Choroid plexus epithelial cell (primary cell): ENCODE measurements at places on chromosomes 1 and 21.

GRCh38 chr1:17553975-17554700 is 14.6 kb downstream of the ARHGEF10L start:
- DNase-seq, result peak; percentile 67

DNA sequence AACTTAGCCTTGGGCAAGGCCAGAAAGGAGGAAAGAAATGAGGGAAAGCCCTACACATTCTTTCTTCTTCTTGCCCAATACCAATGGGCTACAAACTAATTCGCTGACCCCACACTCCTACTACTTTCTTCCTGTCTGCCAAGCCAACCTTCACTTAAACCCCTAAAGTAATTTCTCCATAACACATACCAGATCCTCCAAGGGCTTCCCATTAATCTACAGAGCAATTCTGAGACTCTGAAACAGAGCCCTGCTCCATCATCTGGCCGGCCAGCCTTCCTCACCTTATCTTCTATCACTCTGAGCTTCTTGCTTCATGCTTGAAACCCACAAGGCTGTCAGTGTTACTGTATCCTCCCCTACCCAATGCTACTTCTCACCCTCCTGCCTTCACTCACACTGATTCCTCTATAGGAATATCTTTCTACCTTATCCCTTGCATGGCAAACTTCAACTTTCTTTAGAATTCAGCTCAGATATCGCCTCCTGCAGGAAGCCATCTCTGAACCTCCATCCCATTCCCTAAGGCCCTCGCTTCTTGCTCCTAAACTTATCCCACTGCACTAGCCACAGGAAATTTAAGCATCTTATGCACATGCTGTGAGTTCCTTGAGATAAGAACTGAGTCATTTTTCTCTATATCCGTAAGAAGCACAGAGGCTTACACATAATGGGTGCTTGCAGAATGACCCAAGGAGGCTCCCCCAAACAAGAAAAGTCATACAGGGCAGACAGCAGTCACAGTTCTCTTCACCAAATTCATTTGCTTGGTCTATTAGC is 81.9 kb downstream of the JAK1 start:
- peak; percentile 56 for DNase-seq

- no peak for DNase-seq
These were observed 67.8 kb downstream of the NID1 start for GRCh38 chr1:235997049-235997448.

GRCh38 chr1:242745079-242745478 is 220.6 kb upstream of the PLD5 start:
- no peak for DNase-seq

DNA sequence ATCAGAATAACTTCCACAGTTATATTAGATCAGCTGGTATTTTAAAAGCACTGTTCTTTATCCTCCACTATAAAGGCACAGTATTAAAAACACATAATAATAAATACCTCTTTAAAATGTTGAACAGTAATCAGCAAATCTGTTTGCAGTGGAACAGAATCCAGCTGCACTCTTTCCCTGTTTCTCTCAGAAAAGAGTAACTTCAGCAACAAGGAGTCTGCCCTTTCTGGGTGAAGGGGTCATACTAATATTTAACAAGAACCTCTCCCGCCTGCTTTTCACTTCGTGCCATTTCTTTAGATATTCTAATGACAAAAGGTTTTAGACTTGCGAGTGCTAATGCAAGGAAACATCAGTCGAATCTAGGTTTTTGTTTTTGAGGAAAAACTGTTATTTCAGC is 194.2 kb upstream of the FMN2 start:
- no peak for DNase-seq

DNA sequence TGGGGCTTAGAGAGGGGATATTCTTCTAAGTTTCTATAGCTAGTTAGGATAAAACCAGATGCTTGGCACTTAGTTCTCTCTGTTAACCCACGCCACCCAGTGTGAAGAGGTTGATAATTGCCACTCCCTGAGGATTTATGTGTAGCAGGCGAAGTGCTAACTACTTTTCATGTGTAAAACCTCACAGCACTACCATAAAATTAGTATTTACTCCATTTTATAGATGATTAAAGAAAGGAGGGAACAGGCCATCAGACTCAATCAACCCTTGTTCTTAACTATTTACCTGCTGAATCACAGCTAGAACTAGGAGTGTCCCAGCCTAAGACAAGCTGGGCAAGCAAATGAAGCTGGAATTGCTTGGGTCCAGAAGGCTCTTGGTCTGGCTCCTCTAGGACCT is 8.9 kb downstream of the LIN28A start:
- DNase-seq, result no peak

GRCh38 chr1:153774780-153775457 is at the start of gene SLC27A3:
Gene SLC27A3 (plus strand): TSS chr1:153775407. CDS start chr1:153775498, 91 bp downstream.
- DNase-seq, result peak; percentile 37

DNA sequence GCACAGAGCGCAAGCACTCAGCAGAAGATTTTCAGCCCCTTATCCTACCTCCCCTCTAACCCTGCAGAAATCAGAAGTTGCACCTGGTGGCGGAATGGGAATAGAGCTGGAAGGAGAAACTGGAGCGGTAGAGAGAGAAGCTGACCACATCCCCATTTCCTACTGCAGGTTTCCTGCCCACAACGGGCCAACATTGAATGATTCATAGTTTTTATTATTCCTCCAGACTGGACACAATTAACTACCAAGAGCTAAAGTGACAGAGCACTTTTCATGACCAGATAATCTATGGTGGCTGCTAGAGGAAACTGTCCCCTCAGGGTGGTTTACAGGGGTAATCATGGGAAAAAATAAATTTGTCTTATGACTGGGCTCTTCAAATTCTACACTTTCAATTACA is 21.3 kb upstream of the LRRC8D start:
- no peak for DNase-seq
